Activated T-helper 17 cell treated with anti-CD3 and anti-CD28 coated beads, Interleukin-2, amount 50 U/mL, for 72 hours (primary cell): ENCODE measurements at places on chromosomes 3 and 15.

- ATAC-seq: no peak
Measured at GRCh38 chr3:142275856-142276255, 50.5 kb upstream of the GK5 start.

DNA sequence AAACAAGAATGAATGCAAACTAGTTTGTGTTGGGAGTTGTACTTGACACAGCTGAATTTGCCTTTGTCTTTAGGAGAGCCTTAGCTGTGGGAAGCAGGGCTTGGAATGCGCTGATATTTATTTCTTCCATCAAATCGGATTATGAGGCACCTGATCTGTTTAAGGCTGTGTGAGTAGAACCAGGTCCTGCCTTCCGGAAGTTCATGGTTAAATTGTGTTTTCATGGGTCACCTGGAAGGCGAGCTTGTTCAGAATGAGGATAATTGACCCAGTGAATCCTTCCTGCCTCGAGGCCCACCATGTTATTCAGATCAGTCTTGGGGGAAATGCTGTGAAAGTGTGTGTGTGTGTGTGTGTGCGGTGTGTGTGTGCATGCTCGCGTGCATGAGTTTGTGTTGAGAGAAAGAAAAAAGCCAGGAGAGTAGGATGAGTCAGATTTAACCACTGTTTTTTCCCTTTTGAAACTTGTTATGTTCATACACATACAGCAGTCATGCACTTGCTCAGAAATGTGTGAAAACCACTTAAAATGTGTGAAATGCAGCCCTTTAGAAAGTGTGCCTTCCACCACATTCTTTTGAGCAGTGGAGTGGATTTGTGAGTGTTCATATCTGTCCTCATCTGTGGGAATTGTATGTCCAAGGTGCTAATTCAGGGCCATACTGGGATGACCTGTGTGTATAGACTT is 36.7 kb downstream of the SMAD3 start:
- peak; percentile 56 for ATAC-seq

DNA sequence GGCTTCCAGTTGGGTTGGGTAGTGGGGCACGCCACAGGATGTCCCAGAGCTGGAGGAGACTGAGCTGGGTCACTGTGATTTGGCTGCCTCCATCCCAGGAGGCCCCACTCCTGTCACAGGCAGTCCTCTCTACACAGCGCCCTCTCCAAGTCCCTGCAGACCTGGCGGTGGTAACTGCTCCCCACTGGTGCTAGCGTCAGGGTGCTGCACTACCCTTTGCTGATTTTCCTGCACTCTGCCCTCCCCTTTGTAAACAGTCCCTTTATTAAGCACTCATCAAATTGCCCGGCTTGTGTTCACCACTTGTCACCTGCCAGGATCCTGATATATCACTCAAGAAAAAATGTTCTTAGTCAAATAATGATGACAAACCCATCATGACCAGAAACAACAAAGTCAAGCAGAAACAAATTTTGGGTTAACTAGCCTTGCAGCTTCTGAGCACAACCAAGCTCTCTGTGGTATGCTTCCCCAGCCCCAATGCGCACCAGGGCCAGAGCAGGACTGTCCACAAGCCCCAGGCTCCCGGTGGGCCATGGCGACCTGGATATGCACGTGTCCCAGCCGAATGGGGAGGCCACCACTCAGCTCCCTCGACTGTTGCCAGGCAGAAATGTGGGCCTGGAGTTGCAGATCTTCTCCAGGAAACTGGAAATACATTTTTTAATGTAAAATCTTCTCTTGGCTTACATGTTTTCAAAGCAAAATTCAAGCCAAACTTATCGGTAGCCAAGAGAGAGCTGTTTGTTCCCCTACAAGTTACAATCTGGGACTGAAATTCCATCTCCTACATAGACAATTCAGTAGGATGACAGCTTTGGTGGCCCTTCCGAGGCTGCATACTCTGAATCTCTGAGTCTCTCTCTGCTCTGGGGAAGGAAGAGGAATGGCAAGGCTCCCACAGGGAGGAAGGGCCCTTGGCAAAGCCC is 24.5 kb downstream of the MEGF11 start:
- no peak for ATAC-seq

- ATAC-seq: no peak
Measured at GRCh38 chr3:140432229-140432669, 245.6 kb upstream of the TRIM42 start.

DNA sequence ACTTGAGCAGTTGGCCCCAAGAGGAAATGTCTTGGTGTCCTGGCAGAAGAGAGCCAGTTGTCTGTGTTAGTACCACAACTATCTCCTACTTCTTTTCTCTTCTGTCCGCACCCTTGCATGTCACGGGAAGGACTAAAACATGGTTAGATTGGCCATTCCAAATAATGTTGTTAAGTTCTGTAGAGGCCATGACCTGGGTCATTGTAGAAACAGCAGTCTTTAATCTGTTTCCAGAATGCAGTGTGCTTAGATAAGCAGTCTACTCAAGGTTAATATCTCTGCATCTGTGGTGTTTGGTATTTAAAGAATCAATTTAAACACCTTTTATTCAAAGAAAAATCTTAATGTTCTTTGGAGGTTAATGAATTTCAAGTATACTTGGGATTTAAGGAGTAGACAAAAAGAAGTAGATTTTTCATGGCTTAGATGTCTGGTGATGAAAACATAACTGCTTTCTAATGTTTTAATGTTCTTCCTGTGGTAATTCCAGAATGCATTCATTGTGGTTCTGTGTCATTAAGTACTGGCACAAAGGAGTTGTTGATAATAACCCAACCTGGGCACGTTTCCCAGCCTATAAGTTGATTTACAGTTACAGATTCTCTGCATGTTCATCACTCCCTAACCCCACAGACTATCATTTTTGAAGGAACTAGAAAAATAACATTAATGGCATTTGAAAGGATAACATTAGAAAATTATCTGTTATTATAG is 58.9 kb downstream of the TMEM108 start:
- no peak for ATAC-seq

DNA sequence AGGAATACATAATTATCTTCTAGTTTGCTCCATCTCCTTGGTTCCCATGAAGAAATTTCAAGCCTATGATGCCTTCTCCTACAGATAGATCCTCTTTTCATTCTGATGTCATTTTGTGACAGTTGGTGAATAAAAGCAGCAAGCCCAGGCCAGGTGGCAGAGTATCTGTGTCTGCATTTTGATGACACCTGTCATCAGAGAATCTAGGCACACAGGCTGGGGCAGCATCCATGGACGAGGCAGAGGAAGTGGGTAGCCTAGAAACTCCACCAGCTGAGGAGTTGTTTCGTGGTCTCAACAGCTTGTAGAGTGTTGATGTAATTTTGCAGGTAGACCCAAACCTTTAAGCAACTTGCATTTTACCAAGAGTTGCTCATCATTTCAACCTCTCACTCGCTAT is 269.8 kb downstream of the FEZF2 start:
- no peak for ATAC-seq

DNA sequence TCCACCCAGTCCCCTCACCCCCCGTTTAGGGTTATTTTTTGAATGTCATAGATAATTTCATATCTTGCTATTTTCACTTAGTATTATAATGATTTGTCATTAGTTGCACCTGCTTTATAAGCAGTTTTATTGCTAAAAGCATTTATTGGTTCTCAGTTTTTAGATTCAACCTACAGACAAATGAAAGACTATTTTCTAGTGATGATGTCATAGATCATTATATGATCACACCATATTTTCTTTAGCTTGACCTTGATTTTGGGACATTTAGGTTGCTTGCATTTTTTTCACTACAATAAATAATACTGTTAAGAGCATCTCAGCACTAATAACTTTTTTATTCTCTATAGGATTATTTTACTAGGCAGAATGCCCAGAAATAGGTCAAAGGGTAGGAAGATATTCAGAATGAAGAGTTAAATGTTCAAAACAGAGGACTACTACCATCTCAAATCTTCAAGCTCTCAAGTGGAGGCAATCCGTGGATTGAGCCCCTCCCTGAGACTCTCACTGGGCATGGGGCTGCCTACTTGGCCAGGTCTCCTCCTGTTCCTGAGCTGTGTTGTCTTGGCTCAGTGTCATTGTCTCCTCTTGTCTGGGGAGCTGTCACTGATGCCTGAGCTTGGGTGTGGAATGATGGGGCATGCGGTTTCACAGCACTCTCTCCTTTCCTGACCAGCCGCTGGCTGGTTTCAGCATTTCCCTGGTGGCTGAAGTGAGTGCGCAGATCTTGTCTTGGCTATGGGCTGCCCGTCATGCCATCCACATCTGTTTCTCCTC is 28.4 kb downstream of the CHCHD6 start:
- no peak for ATAC-seq

DNA sequence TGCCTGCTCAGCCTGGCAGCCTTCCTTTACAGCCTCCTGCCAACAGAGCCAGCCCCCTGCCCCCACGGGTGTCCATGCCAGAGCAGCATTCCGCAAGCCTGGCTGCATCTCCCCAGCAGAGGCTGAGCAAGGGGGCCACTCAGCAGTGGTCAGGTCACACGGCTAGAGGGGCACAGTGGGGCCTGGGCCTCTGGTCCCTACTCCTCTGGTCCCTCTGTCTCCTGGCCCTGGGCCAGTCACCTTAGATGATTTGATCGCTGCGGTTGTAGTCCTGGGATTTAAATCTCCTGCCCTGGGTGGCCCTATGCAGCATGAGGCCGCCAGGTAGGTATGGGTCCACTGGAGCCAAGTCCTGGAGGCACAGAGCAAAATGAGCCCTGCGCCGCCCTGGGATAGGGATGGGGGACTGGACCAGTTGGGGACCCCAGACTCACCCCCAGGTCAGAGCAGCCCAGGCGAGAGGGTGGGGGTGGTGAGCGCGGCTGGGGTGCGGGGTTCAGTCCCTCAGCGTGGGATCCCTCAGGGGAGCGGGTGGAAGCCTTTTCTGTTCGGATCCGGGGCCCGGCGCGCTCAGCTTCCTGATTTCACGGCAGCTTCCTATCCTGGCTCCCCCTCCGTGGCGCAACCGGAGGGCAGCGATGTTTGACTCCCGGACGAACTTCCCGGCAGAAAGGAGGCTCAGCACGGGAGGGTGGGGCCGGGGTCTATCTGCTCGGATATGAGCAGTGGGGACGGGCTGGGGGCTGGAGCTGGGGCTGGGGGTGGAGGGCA is at the start of gene ZBTB47:
Gene ZBTB47 (plus strand): TSS at position 138 of the 771 bp plus-strand sequence. CDS start 4,659 bp downstream, outside the sequence.
- peak; percentile 3 for ATAC-seq

GRCh38 chr3:12758025-12758781 is 856 bp downstream of the TMEM40 start:
- peak; percentile 38 for ATAC-seq
